Panc1 (cell line): ENCODE measurements at places on chromosomes 4 and X.

- DNase-seq = peak; percentile 56
Observed at GRCh38 chrX:153667956-153668396, 5.6 kb downstream of the PNCK start.

DNA sequence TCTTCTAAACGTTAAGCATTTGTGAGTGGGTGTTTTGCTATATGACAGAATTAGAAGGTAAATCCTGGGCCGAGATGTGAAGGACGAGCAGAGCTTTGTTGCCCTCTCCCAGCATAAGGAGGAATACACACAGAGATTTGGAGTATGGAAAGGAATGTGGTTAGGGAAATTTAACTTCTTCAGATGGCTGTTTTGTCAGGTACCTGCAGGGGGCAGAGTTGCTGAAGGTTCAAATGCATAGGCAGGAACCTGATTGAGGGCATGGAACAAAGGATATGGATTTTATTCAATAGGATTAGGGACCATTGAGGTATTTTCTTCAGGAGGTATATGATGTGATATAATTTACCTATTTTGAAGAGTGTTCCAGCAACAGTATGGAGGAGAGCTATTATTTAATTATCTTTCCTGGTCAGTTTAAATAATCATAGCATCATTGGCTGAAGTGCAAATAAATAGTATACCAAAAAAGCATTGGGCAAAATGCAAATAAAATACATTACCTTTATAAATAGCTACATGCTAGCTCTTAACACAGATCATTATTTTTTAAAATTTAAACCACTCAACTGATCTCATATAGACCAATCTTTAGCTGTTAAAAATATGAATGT is 143.6 kb downstream of the SLIT2 start:
- DNase-seq = no peak

GRCh38 chrX:143095816-143096215 is 70.1 kb downstream of the SPANXN4 start:
- DNase-seq = no peak

GRCh38 chr4:173529477-173530325 is at the start of gene HAND2:
HAND2 (minus strand) TSS chr4:173530229; CDS start chr4:173529289, 940 bp downstream.
- DNase-seq = no peak
